Activated CD8-positive, alpha-beta memory T cell treated with anti-CD3 and anti-CD28 coated beads for 48 hours (primary cell): ENCODE measurements at places on chromosomes 1 and 21.

GRCh38 chr1:179142889-179143299 is 61.0 kb downstream of the TOR3A start:
- no peak for DNase-seq

DNA sequence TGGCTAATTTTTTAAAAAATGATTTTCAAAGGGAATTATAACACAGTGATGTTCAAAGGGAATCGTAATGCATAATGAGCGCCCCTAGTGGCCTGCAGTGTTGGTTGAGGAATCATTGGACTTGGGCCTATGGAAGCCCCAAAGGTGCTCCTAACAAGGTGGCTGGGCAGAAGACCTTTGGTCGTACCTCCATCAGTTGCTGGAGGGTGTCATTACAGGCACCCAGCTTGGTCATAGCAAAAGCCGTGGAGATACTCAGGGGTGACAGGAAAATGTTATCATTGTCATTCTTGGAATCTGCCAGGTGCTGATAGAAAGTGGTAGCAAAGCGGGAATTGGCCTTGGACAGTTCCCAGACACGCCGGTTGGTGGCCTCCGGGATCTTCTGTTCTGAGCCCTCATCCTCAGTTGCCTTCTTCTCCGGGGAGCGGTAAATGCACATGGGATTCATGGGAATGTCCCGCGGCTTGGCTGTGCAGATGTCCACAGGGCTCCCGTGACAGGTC is 2.7 kb downstream of the SERPINC1 start:
- DNase-seq, result no peak

GRCh38 chr1:173212952-173213491 is 5.9 kb upstream of the TNFSF4 start:
- no peak for DNase-seq

GRCh38 chr1:54800041-54800898 is 853 bp downstream of the TTC22 start:
- DNase-seq, result no peak

DNA sequence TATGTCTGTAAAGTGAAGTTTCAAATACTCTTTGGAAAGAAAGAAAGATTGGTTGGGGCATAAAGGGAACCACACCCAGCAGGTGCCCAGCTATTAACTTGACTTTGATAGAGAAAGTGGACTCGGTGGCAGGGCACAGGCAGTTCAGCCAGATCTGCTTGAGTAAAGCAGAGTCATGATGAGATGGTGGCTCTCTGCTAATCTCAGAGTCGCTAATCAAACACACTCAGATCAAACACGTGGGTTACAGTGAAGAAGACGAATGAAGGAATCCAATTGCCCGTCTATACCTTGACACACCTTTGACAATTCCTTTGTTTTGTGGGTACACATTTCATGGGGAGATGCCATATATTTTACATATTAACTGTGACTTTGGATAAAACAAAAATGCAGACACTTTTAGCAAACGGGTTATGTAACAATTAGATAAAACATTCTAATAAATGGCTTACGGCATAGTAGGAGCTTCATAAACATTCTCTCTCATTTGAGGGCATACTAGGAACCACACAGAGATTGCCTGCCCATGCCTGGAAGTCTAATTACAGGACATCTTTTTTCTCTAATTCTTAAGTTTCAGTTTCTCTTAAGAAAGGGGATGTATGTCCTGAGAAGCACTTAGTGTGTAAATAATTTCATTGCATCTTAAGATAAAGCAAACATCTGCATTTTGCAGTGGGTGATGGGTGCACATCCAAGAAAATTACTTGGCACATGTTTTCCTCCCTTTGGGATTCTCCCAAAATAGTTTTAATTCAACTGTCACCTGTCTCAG is 7.2 kb downstream of the CBR1 start:
- no peak for DNase-seq

DNA sequence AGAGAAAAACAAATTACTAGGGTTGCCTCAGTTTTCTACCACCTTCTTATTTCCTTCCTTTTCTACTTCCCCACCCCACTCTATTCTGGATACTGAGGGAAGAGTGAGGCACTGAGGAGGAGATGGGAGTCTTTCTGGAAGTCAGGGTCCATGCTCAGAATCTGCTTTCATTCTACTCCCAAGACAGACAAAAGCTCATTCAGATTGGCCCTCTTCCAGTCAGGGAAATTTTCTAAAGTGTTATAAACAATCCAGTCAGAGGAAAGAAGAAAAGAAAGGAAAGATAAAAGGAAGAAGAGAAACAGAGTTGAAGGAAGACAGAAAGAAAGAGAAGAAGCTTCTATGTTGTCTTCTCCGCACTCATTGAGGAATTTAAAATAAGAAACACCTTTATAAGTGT is 228.6 kb downstream of the COP1 start:
- DNase-seq, result no peak

DNA sequence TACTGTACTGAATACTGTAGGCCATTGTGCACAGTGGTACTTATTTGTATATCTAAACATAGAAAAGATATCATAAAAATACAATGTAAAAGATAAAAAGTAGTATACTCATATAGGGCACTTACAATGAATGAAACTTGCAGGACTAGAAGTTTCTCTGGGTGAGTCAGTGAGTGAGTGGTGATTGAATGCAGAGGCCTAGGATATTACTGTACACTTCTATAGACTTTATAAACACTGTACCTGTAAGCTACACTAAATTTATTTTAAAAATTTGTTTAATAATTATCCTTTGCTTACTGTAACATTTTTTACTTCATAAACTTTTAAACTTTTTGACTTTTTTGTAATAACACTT is 82.5 kb downstream of the FGGY start:
- DNase-seq, result no peak
